Cerebellum (tissue), 4 donors: ENCODE measurements at places on chromosomes 3 and 15. TPM values are rescaled to one million over a fixed set of nuclear protein-coding genes. Genes with fewer than 3 reads are reported as not detected.

DNA sequence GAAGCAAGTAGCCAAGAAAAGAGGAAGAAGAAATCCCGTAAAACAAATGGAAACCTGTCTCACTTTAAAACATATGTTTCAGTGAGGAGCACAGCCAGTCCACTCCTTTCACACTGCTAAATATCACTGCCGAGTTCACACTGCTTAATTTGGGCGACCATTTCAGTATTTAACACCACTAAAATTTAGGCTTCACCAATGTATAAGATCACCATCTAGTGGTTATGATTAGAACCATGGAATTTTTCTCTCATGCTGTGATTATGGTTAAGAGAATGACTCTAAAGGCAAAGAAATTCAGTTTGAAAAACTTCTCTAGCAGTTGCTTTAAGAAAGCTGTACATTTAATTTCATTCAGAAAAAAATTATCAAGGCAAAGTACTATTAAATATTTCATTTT, 16.6 kb downstream of the SLC4A7 start:
- peak; percentile 21 for DNase-seq

DNA sequence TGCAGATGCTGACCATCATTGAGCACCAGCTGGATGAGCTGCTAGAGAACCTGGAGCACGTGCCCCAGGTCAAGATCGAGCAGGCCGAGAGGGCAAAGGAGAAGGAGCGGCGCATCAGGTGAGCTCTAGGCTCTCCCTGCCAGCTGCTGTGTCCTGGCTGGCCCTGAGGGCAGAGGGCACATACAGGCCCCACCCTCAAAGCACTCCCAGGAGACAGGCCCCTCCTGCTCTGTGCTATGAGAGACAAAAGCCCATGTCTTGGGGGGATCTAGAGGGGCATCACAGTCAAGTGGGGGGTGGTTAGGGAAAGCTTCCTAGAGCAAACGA, 39.5 kb downstream of the CFAP100 start:
- no peak for DNase-seq

KBTBD13 gene
- not detected for total RNA-seq

DNA sequence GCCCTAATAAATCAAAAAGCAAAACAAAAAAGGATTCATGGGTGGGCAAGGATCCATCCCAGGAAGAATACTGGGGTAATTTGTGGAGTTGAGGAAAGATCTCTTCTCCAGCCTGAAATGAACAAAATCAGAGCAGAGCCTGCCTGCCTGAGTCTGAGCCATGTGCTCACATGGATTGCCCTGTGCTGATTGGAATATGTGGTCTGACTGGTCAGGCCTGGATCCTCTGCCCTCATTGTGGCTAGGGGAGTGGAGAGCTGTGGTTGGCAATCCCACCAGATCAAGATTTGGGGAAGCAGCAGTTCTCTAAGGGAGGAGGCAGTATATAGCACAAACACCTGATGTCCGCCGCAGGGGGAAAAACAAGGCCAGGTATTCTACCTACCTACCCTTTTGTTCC, 6.8 kb upstream of the NUDT16 start:
- DNase-seq: no peak

DNA sequence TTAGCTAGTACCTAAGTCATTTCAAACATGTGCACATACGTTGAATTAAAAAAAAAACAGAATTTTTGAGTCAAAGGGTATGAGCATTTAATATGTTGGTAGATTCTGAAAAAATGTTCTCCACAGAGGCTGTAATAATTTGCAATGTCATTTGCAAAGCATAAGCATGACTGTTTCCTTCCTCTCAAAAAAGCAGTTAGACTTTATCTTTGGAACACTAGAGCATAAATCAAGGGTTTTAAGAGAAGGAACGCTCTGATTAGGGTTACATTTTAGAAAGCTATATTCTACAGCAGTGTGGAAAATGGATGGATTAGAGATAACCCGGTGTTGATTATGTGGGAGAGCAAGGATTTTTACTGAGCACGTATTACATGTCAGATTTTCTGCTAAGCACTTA, 193.7 kb downstream of the WDR72 start:
- no peak for DNase-seq

GRK7 gene
- 0.09 TPM for total RNA-seq

DNA sequence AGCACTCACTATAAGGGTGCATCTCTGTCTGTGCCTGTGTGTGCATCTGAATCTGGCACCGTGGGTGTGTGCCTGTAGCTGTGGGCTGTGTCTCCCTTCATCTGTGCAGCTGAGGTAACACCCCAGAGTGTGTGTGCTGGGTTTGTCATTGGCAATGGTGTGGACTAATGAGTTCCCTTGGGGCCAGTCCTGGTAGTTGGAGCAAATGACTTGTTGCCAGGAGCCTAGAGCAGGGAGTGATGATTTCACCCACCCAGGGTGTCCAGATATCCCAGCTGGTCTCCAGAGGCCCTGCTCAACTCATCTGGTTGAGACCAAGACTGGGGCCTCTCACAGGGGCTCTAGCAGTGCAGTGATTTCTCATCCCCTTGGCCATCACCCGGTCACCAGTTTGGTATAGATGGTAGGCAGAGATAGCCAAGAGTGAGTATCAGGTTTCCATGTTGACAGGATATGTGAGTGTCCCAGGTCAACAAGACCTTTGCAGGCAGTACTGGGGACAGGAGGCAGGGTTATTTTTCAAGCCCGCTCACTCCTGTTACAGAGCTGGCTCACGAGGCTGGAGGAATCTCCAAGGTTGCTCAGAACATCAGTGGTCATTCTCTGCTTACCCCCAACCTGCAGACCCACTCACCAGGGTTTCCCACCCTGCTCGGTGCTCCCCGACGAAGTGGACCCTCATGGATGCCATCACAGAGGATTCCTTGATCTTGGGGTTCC, 4.1 kb upstream of the HDAC11 start:
- DNase-seq: no peak

DNA sequence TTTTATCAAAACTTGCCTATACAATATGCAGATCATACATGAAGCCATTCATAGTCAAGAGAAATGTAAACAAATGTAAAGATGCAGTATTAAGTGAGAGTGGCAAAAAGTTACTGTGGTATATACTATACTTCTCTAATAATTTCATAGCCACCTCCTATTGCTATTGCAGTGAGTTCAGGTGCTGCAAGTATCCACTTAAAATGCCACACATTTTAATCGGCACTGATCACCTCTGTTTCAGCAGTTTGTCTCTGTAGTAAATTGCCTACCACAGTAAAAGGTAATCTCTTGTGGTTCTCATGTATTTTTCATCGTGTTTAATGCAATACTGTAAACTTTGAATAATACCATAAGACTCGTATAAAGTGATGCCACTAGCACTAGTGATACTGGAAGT, 20.4 kb upstream of the FAH start:
- no peak for DNase-seq

GRCh38 chr3:54764911-54765310, 162.9 kb downstream of the LRTM1 start:
- DNase-seq: no peak

CDCP1 gene
- total RNA-seq: 0.09 TPM

GRCh38 chr3:114308830-114309229, 15.0 kb downstream of the TIGIT start:
- DNase-seq: no peak

DNA sequence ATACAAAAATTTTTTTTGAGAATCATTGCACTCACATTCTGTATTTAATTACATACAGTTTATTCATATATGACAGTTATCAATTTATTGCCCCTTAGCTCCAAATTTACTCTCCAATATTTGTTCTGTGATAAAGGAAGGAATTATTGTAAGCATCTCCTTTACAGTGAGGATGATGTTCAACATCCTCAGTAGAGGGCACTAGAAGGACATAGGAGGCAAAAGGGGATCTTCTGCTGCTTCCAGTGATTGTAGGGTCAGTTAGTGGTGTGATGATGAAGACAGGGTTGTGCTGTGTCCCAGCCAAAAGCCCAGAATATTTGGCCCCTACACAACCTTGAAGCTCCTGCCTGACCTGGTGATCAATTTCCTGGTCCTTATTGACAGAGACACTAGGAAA, 89.9 kb upstream of the DCBLD2 start:
- no peak for DNase-seq

DNA sequence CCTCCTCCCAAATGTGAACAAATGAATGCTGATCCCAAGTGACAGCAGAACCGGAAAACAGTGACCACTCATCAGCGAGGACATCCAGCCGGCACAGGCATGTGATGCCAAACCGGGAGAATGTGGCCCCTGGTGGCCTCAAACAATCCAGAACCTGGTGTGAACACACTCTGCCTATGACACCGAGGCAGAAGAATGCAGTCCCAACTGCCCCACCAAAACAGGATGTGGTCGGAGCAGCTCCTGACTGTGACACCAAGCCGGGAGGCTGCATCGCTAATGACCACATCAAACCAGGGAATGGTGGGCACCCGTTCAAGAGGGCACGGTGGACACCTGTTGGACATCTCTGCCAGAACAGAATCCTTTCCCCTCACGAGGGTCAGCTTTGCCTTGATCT, 15.4 kb downstream of the SCN5A start:
- DNase-seq: no peak

DNA sequence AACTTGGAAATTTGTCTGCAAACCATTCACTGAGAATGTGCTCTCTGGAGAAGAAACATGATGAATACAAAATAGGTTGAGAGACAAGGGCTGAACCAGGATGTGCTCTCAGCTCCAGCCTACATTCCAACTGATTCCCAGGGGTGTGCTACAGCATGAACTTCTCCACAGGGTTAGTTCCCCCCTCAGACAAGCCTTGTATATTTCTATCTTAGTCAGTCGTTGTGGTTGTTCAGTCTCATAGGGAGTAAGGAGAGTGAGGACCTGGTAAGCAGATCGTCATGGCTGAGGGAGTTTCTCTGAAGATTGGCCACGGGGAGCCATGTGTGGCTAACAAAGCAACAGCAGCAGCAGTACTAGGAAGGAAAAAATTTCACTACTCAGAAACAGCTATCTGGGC, 919.7 kb upstream of the CADM2 start:
- no peak for DNase-seq

GALNT15 gene
- total RNA-seq: 27.5 TPM

FYTTD1 gene
- total RNA-seq: 44.1 TPM

NUDT16 gene
- total RNA-seq: 13.2 TPM

WDR73 gene
- total RNA-seq: 34.4 TPM

- DNase-seq: peak; percentile 66
These were observed 255.6 kb downstream of the ZNF621 start for GRCh38 chr3:40780291-40780924.

DNA sequence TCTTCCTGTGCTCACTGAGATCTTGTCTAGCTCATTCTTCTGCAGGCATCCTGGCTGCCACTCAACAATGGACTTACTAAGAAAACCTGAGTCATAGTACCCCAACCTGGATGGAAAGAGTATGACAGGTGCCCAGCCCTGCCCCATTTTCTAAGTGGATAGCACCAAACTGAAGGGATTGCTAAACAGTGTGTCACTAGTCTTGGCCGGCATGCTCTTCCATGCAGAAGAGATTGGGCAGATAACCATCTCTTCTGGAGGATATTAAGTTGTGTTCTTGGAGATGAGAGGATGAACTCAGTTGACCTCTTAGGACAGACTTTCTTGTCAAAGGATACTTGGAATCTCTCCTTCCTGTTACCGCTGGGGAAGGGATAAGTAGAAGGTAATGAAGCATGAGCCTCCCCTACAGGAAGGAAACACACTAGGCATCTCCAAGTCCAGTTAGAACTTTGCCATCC, 797.5 kb downstream of the AGBL1 start:
- DNase-seq: no peak

GRCh38 chr3:192038726-192039125, 577.8 kb downstream of the PYDC2 start:
- no peak for DNase-seq

DNA sequence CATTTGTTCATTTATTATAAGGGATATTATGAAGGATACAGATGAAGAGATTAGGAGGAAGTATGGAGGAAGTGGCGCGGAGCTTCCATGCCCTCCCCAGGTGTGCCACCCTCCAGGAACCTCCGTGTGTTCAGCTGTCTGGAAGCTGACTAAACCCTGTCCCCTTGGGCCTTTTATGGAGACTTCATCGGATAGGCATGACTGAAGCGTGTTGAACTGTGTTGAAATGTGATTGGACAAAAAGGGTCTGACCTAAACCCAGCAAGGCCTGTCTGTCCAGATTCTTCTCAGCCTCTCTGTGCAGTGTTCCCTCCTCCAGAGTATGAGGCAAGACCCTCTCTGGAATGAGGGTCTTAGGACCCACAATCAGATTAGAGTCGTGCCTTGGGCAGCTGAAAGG, 31.7 kb downstream of the HACD3 start:
- DNase-seq: no peak

DNA sequence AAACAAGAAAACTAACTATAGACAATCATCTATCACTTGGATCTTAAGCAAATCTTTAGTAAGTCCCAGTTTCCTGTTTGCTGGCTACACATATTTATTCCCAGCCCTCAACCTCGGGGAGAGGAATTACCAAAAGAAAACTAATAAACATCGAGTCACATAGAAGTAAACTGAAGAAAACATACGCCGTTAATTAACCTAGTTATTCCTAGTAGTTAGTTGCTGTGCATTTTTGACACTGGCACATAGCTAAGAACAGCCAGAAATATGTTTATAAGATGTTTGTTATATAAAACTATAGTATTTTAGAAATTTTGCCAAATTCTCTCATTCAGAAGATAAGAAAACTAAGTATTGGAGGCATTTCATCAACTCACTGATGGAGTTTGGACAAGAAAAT, 407.2 kb upstream of the ARHGEF26 start:
- no peak for DNase-seq

GRCh38 chr3:81242871-81243270, 518.6 kb downstream of the GBE1 start:
- no peak for DNase-seq

GRCh38 chr3:133040696-133041523, 2.7 kb downstream of the TMEM108 start:
- DNase-seq: peak; percentile 76

DNA sequence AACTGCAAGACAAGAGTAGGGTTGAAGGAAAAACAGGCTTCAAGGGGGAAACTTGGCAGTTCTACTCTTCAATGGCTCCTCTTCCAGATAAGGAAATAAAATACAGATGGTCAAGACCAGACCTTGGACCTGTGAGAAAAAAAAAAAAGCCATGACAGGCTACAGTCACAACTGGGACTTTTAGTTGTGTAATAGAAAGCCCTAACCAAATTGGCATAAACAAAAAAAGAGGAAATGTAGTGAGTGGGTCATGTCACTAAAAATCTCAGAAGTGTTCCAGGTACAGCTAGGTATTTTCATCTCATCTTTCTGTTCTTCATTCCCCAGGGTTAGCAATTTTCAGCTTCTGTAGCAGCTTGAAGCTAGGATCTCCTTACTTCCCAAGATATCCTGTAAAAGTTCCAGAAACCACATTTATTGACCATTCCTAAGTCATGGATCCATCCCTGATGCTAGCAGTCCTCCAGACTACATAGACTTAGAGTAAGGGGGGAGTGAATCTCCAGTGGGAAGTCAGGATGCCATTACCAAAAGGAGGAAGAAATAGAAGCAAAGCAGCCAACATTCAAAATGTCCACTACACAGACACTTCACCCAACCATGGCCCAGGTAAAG, 61.0 kb upstream of the CSTA start:
- no peak for DNase-seq

GRCh38 chr3:4758249-4758860, 220.9 kb upstream of the BHLHE40 start:
- no peak for DNase-seq

PLOD2 gene
- 26.2 TPM for total RNA-seq

- no peak for DNase-seq
These were observed 25.0 kb downstream of the SIDT1 start for GRCh38 chr3:113557374-113557773.

GRCh38 chr3:43024181-43024885, 45.2 kb downstream of the GASK1A start:
- no peak for DNase-seq
